ENCODE measurements at places on chromosomes 2 and 18.
A peak's percentile ranks its signal among the peaks of the same experiment; 100 is the strongest.

- DNase-seq, result peak; percentile 3
Measured at GRCh38 chr2:129757915-129758783, 221.3 kb upstream of the RAB6C start.

DNA sequence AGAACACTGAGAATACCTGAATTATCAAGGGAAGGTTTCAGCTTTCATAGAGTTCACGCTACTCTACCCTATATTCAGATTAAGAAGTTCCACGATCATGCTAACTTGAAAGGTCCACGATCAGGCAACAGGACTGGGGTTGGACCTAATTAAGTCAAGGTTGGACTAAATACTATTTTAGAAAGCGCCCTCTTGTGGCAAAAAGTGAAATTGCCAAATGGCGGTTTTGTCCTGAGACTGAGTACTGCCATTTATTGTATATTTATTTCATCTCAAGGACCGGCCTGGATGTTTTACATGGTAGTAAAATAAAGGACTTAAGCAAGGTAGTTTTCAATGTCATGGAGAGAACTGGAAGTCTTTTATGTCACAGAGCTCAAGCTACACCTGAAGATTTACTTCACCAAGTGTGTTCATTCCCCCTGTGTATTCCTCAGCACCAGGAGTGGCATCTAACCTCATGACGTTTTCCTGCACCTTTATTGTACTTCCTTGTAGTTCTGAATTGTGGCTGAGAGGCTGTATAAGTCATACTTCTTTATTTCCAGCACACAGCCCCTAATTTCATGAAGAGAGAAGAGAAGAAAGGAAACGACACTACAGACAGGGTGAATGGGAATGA is 56.8 kb downstream of the SRD5A2 start:
- peak; percentile 49 for DNase-seq

GRCh38 chr2:31859959-31860358 is 150.8 kb downstream of the MEMO1 start:
- no peak for DNase-seq

- peak; percentile 54 for DNase-seq
Measured at GRCh38 chr2:162073888-162074631, at the start of gene DPP4. DPP4 (minus strand) TSS chr2:162074215; CDS start chr2:162073981, 234 bp downstream.

DNA sequence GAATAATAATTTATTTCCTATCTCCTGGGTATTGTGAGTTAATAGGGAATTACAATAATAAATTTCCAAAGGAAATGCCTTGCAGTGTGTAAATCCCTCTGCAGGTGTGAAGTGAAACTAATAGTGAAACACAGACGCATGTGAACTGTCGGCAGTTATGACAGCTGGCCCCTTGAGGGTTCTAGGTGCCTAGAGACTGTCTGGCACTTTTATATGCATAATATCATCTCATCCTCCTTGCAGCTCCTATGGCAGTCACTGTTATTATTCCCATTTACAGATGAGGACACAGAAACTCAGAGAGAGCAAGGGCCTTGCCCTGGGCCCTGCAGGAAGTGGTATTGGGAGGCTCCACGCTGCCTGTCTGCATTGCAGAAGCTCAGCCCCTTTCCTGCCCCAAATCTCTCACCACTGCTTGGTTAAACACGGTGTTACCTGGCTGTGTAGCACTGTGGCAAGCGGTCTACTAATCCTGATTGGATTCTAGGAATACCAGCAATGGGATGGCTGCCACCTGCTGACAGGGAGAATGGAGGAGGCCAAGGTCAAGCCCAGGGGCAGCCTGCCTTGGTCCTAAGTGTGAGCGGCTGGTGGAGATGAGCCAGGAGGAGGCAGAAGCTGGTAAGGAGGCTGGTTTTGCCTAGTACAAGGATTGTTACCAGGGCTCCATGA is 32.8 kb upstream of the ACKR3 start:
- DNase-seq, result no peak

GRCh38 chr2:121577381-121577780 is 46.7 kb downstream of the RNU4ATAC start:
- DNase-seq, result no peak

Data from M059J (cell line).